ENCODE measurements at places on chromosomes 11 and 22.

GRCh38 chr22:38843657-38844314 is at the start of gene NPTXR:
TSS of gene NPTXR (minus strand) at chr22:38844028.
- peak; percentile 85 for DNase-seq

- DNase-seq: no peak
Measured at GRCh38 chr11:7546324-7546791, 32.6 kb downstream of the PPFIBP2 start.

- DNase-seq: no peak
Measured at GRCh38 chr11:47253660-47254059, 4.1 kb upstream of the NR1H3 start.

GRCh38 chr22:40432625-40433024 is 62.2 kb downstream of the SGSM3 start:
- no peak for DNase-seq

DNA sequence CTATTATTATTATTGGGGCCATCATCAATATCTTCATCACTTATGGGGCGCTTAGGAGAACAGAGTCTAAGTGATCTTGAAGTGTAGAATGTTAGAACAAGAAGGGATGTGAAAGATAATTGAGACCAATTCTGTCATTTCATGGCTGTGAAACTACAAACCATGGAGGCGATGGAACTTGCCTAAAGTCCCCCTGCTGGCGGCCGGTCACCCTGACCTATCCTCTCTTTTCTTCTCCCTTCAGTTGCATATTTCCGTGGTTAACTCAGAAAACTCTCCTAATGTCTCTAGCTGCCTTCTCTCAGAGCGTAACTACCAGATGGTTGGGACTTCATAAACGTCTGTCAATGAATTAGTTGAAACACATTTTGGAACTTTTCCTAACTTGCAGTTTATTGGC is 6.6 kb upstream of the OR4B1 start:
- peak; percentile 42 for DNase-seq

GRCh38 chr11:124725719-124726105 is 14.0 kb upstream of the NRGN start:
- no peak for DNase-seq

- DNase-seq: no peak
Measured at GRCh38 chr11:78166855-78167469, 21.5 kb downstream of the KCTD21 start.
